Activated CD4-positive, alpha-beta T cell treated with anti-CD3 and anti-CD28 coated beads, Interleukin-2, amount 50 U/mL, for 24 hours (primary cell): ENCODE measurements at places on chromosomes 11 and 22.

DNA sequence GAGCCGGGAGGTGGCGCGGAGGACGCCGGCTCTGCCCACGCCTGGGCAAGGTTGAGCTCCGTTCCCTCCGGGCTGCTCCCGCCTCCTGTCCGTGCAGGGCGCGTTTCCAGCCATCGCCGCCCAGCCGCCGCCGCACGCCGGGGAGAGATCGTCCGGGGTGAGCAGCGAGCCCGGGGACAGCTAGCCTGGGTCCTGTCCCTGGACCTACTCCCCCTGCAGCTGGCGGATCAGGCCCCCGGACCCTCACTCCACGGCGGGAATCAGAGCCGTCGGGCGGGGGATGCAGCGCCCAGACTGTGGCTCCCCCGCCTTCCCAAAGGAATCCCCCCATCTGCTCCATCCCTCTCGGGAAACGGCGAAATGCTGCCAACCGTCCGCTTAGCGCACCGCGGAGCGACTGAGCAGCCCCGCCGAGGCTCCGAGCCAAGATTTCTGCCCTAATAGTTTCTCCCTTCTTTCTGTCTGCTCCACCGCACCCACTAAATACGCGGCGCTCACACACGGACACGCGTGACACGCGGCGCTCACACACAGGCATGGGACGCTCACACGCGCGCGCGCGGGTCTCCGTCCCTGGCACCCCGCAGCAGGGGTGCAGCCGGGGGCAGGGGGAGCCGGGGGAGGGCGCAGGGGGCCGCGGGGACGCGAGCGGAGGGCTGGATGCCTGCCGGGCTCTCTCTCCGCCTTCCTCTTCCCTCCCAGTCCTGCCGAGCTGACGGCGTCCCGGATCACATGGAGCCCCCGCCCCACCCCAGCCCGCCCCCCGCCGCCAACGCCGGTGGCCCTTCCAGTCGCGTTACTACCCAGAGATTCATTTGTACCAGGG lies at the start of gene KCNJ5:
TSS of gene KCNJ5 (plus strand) at position 814 of the 826 bp plus-strand sequence. CDS start 19,918 bp downstream, outside the sequence.
- no peak for DNase-seq

GRCh38 chr11:20355221-20356219 lies 8.0 kb upstream of the HTATIP2 start:
- no peak for DNase-seq

- no peak for DNase-seq
Measured at GRCh38 chr11:36023922-36024321, 80.1 kb downstream of the LDLRAD3 start.

DNA sequence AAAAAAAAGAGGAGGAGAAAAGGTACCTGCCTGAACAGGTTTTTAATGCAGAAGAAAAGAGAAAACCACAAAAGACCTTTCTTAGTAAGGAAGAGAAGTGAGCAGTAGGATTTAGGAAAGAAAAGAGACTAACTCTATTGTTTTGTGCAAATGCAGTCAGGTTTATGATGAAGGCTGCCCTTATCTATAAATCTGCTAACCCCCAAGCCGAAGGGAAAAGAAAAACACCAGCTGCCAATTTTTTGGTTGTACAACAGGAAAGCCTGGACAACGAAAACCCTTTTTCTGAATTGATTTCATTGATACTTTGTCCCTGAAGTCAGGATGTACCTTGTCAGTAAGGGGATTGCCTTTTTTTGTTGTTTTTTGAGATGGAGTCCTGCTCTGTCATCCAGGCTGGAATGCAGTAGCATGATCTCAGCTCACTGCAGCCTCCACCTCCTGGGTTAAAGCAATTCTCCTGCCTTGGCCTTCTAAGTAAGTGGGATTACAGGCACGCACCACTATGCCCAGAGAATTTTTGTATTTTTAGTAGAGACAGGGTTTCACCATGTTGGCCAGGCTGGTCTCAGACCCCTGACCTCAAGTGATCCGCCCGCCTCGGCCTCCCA lies 21.2 kb downstream of the POLD4 start:
- DNase-seq: no peak

DNA sequence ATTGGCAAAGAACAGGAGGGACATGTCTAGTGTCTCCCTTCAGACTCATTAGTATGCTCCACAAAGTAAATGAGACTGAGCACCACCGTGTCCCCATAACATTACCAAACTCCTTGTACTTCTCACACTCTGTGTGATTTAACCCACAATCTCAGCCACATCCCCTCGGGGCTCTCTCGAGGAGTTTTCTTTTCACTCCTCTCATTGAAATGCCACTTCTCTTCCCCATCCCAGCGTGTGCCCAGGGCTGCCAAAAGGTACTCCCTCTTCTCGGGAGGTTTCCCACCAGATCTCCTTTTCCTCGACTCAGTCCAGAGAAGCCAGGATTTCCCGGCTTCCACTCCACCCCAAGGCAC lies 1.1 kb downstream of the RBFOX2 start:
- no peak for DNase-seq

- DNase-seq: no peak
Measured at GRCh38 chr11:12329797-12330196, 47.6 kb upstream of the PARVA start.

DNA sequence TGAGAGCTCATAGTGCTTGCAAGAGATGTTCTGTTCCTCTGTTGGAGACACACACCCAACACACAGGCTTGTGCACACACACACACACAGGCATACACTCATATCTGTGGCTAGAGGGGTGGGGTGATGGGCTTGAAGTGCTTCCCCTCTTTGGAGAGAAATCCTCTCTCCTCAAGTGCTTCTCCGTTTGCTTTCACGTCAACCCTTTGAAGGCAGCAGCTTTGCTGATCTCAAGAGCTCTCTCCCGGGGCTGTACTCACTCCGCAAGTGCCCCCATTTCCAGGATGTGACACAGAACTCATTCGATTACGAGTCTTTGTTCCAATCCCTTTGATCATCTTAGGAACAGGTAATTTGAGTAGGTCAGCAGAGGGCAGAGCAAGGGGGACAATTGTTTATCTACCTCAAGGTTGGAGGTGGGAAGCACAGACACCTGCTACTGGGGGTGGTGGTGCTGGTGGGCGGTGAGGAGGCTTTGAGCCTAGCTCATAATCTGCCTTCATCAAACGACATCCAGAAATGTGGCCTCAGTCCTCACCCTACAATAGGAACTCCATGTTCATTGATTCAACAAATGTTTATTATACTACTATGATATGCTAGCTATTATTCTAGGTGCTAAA lies 529.8 kb upstream of the CADM1 start:
- DNase-seq: no peak

GRCh38 chr11:102886999-102887398 lies 12.2 kb upstream of the MMP12 start:
- no peak for DNase-seq

- DNase-seq: no peak
Measured at GRCh38 chr11:92751594-92751993, 217.9 kb upstream of the MTNR1B start.

- DNase-seq: no peak
Measured at GRCh38 chr11:12184699-12185098, 74.3 kb downstream of the MICAL2 start.

- no peak for DNase-seq
Measured at GRCh38 chr11:16786131-16786530, 47.7 kb downstream of the C11orf58 start.

DNA sequence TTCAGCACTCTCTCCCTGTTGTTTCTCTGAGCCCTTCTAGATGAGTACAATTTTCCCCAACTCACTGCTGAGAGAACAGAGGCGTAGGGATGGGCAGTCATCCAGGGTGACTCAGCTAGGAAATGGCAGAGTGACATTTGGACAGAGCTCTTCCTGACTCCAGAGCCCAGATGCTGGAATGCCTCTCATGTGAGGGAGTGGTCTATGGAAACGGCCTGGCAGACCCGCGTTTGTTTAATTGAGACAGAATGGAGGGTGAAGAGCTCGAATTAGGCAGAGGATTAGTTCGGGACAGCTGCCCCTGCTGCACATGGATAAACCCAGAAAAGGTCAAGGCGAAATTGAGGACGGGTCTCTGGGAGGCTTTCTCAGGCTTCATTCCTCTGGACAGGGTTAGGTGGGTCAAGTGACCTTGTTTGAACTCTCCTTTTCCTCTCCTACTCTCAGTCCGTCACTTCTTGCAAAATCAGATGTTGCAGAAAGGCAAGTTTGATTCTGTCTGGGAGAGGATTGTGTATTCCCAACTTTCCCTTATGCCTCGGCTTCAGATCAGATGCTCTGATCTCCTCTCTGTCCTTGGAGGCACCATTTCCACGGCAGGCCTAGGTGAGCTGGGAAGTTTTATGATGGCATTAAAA lies 7.6 kb upstream of the LMO2 start:
- DNase-seq: no peak

GRCh38 chr11:77126861-77127234 lies 1.2 kb upstream of the MYO7A start:
- no peak for DNase-seq

GRCh38 chr11:101583251-101584128 lies at the start of gene TRPC6:
Gene TRPC6, minus strand, starts transcription at chr11:101584007. Its CDS starts 504 bp downstream, at chr11:101583503.
- no peak for DNase-seq

DNA sequence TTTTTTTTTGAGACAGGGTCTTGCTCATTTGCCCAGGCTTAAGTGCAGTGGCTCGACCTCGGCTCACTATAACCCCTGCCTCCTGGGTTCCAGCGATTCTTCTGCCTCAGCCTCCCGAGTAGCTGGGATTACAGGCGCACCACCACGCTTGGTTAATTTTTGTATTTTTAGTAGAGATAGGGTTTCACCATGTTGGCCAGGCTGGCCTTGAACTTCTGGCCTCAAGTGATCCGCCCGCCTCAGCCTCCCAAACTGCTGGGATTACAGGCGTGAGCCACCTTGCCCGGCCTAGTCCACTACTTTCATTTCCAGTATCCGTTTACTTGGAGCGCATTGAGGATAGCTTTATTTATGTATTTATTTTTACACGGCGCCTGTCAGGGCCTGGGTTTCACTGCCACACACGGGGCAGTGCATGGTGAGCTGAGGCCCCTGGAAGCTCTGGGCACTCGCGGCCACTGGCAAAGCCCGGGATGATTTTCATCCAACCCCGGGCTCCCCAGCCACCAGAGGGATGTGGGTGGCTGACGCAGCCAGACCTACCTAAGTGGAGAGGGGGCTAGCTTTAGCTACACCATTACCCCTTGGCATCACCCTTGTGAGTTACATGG lies 6.1 kb upstream of the MCAM start:
- no peak for DNase-seq

GRCh38 chr11:61472282-61472681 lies 36.3 kb upstream of the LRRC10B start:
- DNase-seq: no peak

DNA sequence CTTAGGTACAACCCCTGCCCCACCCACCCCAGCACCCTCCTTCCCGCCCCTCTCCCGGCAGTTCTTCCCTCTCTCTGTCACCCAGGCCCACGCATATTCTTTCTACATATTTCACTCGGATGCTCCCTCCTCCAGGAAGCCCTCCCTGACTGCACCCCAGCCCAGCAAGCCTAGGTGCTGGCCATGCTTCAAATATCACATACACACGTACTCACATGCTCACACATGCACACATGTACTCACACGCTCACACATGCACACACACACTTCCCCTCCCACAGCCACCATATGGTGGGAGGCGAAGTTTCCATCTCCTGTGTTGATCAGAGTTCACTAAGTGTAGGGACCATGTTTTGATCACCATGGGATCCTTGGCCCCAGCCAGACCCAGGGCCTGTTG lies 90.4 kb downstream of the WNT7B start:
- DNase-seq: no peak

DNA sequence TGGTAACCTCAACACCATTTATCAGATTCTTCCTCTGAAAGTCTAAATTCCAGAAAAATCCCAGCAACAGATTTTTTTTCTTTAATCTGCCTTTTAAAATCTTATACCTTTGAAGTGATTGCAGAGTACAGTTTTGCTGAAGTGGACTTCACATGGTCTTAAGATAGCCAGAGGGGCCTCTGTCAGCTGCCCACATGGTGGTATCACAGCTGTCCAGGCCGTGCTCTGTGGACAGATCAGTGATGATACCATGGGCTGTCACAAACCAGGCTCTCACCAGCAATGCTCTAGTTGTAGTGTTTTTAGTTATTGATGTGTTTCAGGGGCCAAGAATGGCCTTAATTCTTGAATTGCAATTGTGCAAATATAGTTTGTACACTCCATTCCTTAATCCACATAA lies 44.0 kb downstream of the PARVA start:
- DNase-seq: no peak

DNA sequence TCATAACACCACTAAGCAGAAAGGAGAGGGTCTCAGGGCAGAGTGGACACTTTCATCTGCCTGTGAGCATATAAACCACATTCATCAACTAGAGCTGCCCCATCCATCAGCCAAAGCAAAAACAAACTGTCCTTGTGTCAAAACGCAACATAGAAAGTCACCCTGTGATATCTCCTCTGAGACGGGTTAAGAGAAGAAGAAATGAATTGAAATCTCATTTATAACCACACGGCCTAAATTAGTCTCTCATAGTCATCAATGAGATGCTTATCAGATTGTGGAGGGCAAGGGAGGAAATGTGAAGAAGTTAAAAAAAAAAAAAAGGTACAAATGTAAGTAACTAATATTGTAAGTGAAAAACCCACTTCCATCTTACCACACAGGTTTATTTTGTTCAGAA lies 75.7 kb downstream of the SIK3 start:
- DNase-seq: no peak

DNA sequence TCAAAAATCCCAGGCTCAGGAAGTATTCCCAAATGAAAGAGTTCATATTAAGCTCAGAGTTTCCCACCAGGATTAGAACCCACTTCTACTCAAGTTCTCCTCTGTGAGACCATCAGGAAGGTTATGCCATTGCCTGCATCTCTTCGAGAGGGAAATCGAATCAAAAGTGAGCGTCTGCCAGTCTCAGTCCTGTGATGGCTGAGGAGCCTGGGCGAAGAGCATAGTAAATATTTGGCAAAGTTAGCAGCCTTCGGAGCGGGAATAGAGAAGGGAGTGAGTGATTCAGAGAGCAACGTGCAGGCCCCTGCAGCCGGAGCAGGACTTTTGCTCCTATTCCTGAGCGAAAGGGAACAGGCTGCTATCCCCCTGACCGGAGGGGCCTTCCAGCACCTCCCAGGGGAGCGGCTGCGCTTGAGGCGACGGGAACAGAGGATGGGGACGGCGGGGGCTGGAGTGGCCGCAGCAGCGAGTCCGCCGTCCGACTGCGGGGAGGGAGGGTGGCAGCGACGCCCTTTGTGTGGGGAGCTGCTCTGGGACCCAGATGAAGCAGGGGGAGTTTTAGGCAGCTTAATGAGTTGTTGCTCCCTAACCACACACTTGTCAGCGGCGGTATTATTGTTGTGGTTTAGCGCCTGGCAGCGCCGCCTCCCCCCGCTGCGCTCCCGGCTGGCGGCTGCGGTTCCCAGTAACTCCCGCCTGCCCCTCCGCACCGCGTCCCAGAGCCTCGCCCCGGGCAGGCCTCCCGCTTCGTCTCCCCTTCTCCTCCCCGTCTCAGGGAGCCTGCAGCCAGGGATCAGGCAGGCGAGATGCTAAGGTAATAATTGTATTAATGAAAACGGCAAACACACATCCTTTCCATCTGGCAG lies 21.7 kb upstream of the NRGN start:
- no peak for DNase-seq

GRCh38 chr11:88501541-88501940 lies 164.0 kb upstream of the CTSC start:
- no peak for DNase-seq
